Left renal pelvis (tissue), 4 donors: ENCODE measurements at places on chromosomes 6 and 20. TPM values are rescaled to one million over a fixed set of nuclear protein-coding genes. Genes with fewer than 3 reads are reported as not detected.

GRCh38 chr6:8131265-8131897, 29.0 kb upstream of the EEF1E1 start:
- DNase-seq: peak; percentile 36

- no peak for DNase-seq
Observed at GRCh38 chr6:143629104-143630080, 48.4 kb upstream of the PHACTR2 start.

GRCh38 chr6:81003156-81003555, 749.3 kb downstream of the TENT5A start:
- DNase-seq: no peak

- no peak for DNase-seq
Observed at GRCh38 chr20:45157962-45158361, 16.7 kb upstream of the PI3 start.

DNA sequence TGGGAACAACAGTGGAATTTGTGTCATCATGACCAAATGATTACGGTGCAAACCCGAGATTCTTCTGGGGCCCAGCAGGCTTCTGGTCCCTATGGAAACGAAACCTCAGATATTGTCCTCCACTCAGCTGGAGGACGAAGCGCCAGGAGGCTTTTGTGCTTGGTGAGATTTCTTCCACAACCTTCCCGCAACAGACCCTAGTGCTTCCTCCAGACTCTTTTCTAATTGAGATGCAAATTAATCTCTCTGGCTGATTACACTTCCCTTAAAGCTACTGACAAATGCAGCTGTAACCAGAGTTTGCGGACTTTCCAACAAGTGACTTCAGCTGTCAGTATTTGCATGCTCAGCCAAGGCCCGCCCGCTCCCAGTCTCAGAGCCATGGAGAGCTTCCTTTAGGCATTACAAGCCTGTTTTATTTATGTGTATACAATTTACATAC, 96.0 kb downstream of the INSM1 start:
- no peak for DNase-seq

DNA sequence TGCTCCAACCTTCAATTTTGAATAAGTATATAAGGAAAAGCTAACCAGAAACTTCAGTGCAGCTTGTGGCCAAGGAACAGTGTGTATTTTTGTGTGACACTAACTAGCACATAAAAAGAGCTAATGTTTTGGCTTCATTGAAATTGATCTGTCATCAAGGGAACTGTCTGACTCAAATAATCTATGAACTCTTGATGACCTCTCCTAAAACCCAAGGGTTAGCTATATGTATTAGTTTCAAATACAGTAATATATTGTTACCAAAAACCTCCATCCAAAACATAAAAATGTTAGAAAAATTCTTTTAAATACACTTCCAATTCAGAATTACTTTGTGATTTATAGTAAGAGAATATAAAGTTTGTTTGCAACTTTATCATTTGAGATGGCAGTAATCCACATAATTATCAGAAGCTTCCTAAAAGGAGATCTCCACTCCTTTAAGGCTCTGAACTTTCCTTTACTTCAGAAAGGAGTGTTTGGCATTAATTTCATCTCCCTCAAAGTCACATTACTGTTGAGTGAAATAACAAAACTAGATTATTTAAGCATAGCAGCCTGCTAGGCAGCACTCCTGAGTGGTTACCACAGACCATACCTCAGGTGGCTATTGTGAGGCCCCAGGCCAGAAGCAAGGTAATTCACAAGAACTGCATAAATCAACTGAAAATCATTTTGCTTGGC, 46.3 kb upstream of the HSF2 start:
- DNase-seq: no peak

- no peak for DNase-seq
Observed at GRCh38 chr6:79602859-79603258, 28.3 kb upstream of the SH3BGRL2 start.

DNA sequence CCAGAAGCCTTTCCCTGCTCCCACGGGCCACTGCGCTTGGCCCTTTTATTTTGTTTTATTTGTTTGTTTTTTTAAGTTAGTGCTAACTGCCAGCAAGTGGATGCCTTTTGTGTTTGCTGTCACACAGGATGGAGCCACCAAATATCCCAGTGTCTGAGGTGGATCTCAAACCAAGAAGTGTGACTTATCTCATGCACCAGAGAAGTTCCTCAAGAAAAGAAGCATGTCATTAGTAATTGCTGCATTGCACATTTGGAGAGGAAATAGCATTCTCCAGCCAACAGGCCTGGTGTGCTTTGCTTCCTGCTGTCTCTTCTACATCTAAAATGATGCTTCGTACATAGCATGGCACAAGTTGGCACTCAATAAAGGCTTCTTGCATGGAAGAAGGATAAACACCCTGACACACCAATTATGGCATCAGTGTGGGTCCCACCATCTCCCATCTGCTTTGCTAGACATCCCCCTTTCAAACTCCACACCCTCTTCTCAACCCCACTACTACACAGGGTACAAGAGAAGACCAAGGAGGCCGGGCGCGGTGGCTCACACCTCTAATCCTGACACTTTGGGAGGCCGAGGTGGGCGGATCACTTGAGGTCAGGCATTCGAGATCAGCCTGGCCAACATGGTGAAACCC, 1.9 kb upstream of the ATP9A start:
- DNase-seq: no peak

The TLDC2 gene
- 6.4 TPM for polyA plus RNA-seq

The CCHCR1 gene
- polyA plus RNA-seq: 23.9 TPM

The OGFR gene
- polyA plus RNA-seq: 26.4 TPM

The TRIM10 gene
- polyA plus RNA-seq: 2.6 TPM

The C6orf58 gene
- polyA plus RNA-seq: 0.38 TPM
